NCI-H1092 (cell line): ENCODE measurements at places on chromosomes 3 and 15.
A peak's percentile ranks its signal among the peaks of the same experiment; 100 is the strongest.

- no peak for DNase-seq
These were observed 32.0 kb upstream of the ITGA11 start for GRCh38 chr15:68463996-68464395.

- no peak for DNase-seq
These were observed 63.0 kb downstream of the CHSY1 start for GRCh38 chr15:101188637-101189408.

DNA sequence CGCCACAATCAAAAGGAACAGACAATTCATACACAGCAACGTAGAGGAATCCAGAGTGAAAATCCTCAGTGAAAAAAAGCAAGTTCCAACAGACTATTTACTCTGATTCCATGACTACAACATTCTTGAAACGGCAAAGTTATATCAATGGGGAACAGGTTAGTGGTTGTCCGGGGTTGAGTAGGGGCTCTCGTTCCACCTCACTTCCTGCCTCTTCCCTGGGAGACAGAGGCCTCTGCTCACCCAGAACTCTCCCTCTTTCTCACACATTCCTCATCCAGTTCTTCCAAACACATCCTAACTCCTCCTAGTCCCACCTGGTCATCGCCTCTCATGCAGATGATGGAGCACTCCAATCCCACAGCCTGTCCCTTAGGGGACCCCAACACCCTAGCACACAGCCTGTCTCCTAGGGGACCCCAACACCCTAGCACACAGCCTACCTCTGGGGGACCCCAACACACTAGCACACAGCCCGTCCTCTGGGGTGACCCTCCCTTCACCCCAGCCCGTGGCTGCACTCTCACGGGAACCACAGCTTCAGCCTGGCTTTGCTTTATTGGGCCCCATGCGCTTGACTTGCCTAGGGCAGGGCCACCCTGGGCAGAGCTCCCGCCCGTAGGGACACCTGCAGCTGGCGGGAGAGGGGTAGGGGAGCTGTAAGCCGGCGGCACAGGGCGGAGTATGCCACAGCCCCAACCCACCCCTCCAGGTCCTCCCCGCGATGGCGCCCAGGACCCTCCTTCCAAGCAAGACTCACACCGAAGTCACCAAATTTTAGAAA is 5.2 kb downstream of the OCA2 start:
- no peak for DNase-seq

- no peak for DNase-seq
These were observed 84.7 kb downstream of the PPP2R3A start for GRCh38 chr3:136050250-136050649.

- DNase-seq: no peak
These were observed 314.8 kb downstream of the BCHE start for GRCh38 chr3:165522386-165522785.

DNA sequence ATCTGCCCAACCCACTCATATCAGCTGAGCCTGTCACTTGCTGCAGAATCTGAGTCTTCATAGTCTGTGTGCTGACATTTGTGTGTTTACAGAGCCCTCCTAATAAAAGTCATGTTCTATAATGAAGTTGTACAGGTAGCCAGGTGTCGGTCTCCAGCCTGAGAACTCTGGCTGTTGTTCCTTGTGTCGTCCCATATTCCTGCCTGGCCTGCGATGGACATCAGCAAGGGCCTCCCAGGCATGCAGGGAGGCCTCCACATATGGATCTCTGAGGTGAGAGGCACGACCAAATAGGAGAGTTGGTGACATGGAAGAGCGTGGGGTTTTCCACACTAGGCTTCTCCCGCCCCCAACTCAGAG is 2.9 kb downstream of the VILL start:
- DNase-seq: no peak

DNA sequence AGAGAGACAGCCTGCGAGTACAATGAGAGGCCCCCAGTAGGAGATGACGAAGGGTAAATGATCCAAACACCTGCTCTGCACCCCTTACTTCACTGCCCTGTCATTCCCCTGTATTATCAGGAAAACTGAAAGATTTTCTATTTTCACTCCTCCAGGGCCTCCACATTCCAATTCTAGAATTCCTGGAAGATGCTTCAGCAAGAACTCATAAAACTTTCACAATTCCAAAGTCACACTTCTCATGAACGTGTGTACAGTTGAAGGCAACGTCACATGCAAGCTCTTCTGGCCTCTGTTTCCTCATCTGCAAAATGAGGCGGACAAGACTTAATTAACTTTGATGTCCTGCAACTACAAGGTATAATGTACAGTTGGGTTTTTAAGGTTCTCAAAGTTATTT is 62.8 kb upstream of the SPATA12 start:
- DNase-seq: no peak

DNA sequence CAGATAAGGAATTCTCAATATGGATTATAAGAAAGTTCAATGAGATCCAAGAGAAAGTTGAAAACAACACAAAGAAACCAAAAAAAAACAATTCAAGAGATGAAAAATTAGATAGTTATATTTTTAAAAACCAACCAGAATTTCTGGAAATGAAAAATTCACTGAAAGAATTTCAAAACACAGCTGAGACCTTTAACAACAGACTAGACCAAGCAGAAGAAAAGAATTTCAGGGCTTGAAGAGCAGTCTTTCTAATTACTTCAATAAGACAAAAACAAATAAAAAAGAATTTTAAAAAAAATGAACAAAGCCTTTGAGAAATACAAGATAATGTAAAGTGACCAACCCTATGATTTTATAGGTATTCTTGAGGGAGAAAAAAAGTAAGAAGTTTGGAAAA is 155.4 kb downstream of the ZMAT3 start:
- no peak for DNase-seq

GRCh38 chr3:52851348-52851747 is 16.5 kb upstream of the MUSTN1 start:
- peak; percentile 12 for DNase-seq

DNA sequence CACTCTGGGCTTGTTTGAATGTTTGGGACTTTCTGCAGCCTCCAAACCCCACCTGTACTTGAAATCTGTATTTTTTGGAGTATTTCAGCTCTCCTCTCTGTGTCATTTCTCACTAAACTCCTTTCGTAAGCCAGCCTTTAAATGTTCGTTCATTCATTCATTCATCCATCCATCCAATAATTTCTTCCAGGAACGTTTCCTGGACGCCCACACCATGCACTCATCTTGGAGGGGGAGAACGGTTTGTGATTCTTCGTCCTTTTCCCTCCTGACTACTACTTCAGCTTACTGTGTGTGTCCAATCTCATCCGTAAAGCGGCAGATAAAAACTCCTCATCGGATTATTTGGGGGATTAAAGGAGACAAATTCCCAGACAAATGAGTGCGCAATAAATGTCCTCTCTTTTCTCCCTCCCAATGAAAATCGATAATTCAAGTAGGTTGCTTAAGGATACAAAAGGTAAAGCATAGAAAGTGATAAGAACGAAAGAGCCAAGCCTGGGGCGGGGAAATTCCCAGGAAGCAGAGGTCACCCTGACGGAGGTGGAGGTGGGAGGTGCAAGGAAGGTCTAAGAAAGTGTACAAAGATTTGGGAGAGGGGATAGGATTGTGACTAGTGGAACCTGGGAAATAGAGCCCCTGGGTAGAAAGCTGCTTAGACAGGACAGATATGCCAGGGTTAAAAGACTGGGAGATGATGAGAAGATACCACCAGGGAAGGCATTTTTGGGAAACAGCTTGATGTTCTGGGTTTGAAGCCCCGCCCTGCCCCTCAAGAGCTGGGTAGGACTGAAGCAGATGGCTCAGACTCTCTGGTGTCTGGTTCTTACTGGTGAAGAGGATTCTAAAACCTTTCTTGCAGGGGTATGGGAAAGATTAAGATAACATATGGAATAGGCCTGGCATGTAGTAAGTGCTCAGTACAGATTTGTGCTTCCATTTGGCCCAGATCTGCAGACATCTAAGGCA is 896 bp upstream of the KLHL25 start:
- no peak for DNase-seq

DNA sequence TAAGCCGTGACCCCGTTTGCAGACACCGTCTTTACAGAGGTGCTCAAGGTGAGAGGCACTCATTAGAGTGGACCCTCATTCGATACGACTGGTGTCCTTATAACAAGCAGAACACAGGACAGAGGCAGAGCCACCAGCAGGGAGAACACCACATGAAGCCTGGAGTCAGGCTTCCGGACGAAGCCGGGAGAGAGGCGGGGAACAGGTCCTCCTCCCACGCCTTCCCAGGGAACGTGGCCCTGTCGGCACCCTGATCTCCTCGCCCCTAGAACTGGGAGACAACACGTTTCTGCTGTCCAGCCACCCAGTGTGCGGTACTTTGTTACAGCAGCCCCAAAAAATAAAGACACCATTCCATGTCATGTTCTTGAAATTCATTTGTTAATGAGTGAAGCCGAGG is 33.6 kb downstream of the ZDHHC19 start:
- no peak for DNase-seq

GRCh38 chr3:53350652-53351051 is 3.3 kb upstream of the DCP1A start:
- DNase-seq: no peak

DNA sequence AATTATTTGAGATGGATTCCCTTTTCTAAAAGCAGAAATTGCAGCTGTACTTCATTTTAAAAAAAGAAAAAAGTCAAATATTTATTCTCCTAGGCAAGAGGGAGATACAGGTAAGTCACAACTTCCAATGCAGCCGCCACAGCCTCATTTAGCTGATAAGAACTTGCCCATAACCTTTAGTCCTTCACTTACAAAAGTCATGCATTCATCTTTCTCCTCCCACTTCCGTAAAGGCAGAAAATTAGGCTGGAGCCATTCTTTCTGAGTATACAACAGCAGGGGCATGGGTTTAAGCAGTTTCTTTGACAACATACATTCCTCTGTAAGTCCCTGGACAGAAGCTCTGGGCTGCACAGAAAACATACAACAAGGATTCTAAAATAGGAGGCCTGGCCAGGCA is 4.3 kb downstream of the SUCLG2 start:
- DNase-seq: no peak

DNA sequence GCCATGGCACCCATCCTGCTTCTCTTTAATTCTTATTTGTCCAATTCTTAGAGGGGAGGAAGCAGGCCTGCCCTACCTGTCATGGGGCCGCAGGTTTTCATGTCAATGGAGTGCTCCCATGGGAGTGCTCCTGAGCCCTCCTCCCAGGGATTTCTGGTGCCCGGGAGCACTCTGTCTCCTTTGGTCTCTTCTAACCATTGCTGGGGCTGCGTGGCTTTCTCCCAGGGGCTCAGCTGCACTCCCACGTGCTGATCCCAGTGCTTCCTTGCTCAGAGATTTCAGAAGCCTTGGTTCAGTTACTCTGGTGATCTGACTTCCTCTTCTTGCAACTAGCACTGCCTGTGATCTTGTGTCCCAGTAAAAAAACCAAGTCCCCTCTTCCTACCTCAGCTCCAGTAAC is 68.0 kb upstream of the ARL8B start:
- no peak for DNase-seq

- no peak for DNase-seq
These were observed 8.6 kb downstream of the PARP9 start for GRCh38 chr3:122555275-122556071.

DNA sequence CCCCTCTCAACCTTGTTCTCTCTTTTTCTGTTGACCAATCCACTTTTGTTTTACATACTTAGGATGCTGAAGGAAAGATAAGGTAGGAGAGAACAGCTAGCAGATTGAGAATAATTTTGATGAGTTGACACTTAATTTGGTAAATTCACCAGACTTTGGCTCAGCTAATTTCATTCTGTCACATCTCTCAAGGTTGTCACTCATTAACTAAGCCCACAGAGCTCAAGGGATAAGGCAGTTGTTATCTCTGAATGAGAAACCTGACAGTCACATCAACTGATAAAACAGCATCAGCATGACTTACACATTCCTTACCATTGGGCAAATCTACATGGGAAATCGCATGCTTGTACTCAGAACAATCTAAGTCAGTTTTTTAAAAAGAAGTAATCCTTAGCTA is 591.4 kb downstream of the NLGN1 start:
- no peak for DNase-seq

- DNase-seq: no peak
These were observed 82.0 kb upstream of the ATP11B start for GRCh38 chr3:182711261-182711683.

DNA sequence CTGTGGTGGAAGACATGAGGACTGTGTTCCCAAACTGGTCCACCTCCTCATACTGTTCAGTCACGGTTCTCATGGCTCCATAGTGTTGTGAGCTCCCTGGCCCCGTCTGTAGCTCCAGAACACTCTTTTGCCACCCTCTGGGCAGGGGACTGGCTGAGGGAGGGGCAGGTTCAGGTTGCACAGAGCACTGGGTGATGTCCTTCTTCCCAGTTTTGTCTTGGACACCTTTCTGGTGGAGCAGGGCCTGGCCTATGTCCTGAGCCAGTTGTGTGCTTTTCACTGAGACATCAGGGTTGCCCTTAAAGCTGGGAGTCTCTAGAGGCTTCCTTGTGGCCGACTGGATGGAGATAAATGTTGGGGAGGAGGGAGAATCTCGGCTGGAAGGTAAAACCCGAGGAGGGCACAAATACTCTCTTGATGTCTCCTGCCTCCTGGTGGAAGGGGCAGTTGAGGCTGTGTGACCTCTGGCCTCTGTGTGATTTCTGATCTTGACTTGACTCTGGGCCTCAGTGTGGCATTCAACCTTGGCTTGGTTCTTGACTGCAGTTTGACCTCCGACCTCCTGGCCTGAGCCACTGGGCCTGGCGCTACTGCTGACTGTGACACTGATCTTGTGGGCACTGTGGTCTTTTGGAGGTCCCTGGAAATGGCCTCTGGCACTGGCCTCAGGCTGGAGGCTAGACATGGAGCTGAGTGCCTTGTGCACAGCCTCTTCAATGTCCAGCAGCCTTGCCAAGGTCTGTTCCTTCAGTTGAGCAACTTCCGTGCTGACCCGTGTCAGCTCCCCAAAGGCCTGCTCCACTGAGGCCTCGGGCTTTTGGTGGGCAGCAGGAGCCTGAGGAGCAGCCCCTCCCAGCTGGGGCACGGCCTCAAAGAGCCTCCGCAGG is 8.1 kb downstream of the XIRP1 start:
- no peak for DNase-seq

DNA sequence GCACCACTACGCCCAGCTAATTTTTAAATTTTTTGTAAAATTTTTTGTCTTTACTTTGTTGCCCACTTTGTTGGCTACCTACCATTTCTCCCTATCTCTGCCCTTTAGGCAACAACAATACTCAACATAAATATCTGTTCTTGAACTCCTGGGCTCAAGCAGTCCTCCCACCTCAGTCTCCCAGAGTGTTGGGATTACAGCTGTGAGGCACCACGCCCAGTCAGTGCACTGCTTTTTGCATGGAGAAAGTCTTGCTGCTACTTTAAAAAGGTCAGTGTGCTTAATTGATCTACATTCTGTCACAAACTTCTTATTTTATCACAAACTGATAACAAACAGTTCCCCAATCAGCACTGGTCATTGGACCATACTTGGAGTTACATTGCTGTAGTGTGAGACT is 8.0 kb downstream of the USP8 start:
- no peak for DNase-seq

GRCh38 chr15:65835447-65835846 is 33.8 kb upstream of the RAB11A start:
- no peak for DNase-seq

DNA sequence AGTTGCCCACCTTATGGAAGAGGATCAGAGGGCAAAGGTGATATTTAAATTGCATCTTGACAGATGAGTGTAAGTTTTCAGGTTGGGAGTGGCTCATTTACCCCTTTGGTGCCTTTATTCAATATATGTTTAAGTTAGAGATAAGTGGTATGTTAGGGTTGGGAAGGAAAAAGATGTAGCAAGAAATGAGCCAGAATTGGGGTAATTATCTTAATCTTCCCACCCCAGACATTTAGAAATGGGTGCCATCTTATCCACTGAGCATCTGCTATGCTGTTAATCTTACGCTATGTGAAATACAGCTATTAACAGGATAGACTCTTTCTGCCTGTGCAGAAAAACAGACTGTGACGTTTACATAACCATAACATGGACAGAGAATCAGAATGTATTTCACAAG is 6.3 kb downstream of the CMTM7 start:
- no peak for DNase-seq

- no peak for DNase-seq
These were observed 456.3 kb upstream of the ARRDC4 start for GRCh38 chr15:97504031-97504792.
